Vagina (tissue), 2 donors: ENCODE measurements at places on chromosomes 1 and 21.
A peak's percentile ranks its signal among the peaks of the same experiment; 100 is the strongest.

DNA sequence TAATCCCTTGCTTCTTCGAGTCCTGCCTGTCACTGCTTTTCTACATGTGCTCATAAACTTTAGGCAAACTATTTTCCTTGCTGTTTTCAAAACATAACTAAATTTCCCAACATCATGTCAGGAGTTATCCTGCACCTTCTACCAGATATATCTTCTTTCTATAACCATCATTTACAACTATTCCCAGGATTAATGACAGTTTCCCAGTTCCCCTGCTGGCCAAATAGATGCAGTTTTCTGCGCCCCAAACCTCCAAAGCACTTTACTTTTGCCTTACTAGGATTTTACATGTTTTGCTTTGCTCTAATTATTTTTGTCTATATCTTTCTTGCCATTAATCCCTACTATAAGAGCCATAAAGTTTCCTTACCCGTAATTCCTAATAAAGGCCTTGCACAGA, 122.5 kb downstream of the GLUL start:
- no peak for DNase-seq

GRCh38 chr1:175564119-175564518, 179.3 kb downstream of the TNR start:
- DNase-seq, result no peak

DNA sequence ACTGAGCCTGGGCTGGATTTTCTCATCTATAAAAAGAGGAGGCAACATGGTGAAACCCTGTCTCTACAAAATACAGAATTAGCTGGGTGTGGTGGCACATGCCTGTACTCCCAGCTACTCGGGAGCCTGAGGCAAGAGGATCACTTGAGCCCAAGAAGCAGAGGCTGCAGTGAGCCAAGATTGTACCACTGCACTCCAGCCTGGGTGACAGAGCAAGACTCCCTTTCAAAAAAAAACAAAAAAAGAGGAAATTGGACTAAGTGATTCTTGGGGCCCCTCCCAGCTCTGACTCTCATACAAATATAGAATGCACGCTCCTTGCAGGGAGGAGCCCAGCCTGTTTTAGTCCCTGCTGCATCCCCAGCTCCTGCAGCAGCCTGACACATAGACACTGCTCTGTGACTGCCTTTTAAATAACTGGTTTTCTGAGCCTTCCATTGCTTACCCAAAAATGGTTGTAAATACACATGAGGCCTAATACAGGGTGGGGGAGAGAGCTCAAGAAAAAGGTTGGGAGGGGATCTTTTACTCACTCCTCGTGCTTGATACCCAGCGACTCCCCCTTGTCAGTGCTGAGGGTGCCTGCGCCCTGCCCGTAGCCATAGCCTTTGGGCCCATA, 17.2 kb downstream of the CSRP1 start:
- DNase-seq, result no peak

DNA sequence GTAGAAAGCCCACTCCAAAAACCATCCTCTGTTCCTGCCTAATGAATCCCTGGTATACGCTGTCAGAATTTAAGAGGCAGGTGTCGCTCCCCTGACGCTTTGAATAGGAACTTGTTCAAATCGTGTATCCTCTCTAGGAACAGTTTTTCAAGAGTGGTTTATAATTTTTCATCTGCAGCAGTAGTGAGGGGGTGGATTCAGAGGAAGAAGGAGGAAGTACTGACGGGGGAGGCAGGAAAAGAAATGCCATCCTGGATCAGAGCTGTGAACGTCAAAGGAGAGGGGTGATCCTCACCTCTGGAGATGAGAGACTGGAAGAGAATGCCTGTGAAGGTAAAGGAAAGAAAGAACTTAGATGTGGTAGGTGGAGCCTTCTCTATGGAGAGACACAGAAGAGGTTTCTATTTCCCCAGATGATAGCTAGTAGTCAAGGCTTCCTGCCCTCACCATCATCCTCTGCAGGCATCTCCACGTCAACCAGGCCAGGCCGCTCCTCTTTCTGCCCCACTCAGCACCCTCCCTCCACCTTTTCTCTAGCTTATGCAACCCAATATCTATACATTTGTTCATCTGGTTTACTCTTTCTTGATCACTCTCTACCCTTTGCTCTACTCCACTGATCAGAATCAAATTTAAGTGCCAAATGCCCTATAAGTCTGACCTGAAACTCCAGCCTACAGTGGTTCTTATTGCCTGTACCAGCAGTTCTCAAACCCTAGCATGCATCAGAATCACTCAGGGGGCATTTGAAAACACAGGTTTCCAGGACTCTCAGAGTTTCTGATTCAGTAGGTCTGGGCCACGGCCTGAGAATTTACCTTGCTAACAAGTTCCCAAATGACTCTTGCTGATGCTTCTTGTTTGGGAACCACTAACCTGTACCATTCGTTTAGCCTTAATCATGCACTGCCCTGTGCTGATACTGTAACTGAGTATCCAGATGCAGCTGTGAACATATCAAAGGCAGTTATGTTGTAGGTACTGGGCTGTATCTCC, 13.1 kb upstream of the BCL9 start:
- DNase-seq, result no peak

DNA sequence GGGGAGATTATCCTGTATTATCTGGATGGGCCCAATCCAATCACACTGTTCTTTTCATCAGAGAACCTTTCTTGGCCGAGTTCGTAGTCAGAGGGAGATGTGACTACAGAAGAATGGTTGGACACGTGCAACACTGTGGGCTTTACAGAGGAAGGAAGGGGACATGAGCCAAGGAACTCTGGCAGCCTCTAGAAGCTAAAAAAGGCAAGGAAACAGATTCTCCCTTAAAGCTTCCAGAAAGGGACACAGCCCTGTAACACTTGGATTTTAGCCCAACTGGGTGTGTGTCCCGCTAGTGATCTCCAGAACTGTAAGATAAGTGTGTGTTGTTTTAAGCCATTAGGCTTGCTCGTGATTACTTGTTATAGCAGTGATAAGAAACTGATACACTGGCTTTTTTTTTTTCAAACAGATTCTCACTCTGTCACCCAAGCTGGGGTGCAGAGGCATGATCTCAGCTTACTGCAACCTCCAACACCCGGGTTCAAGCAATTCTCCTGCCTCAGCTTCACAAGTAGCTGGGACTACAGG, 53.9 kb upstream of the FBXO28 start:
- DNase-seq, result no peak

DNA sequence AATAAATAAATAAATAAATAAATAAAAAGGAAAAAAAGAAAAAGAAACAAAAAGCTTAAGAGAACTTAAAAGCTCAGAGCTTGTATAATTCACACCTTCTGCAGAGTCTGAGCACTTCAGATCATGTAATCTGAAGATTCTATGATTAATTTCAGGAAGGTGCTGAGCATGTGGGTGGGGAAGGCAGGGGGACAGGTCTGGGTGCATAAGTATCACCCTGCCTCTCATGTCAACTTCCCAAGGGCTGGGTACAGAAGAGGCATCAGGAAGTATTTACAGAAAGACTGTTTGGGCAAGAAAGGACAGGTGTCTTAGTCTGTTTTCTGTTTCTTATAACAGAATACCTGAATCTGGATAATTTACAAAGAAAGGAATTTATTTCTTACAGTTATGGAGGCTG, 20.4 kb upstream of the PADI2 start:
- DNase-seq, result no peak

DNA sequence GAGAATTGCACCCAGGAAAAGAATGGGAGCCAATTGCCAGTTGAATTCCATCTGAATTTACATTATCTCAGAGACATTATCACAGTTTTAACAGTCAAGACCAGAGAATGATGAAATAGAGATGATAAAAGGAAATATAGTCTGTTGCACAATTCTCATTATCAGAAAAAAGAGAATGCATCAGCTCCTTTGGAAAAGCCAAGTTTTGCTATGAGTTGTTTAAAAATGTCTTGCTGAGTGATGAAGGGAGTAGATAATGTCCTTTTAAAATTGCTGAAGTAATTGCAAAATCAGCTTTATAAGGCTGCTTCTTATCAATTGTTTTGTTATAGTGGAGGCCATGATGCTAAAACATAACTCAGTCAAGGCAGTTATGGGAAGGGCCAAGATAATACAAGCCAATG, 37.9 kb upstream of the EEIG2 start:
- no peak for DNase-seq

DNA sequence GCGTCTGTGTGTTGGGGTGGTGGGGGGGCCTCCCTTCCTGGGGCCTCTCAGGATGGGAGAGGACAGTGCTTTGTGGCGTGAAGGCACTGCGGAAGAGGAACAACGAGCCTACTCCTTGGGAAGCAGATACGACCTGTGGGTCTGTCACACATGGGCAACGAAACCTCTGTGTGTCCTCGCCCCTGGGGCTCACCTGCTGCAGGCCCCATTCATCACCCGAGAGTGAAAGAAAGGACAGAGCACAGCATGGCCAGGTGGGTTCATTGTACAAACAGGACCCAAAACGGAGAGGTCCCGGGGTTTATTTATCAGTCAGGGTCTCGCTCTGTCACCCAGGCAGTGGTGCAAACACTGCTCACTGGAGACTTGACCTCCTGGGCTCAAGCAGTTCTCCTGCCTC, 40.1 kb upstream of the LIN9 start:
- DNase-seq, result no peak

GRCh38 chr1:48005253-48006117, 8.3 kb upstream of the TRABD2B start:
- no peak for DNase-seq

GRCh38 chr1:12464598-12465056, 153.4 kb downstream of the DHRS3 start:
- no peak for DNase-seq

DNA sequence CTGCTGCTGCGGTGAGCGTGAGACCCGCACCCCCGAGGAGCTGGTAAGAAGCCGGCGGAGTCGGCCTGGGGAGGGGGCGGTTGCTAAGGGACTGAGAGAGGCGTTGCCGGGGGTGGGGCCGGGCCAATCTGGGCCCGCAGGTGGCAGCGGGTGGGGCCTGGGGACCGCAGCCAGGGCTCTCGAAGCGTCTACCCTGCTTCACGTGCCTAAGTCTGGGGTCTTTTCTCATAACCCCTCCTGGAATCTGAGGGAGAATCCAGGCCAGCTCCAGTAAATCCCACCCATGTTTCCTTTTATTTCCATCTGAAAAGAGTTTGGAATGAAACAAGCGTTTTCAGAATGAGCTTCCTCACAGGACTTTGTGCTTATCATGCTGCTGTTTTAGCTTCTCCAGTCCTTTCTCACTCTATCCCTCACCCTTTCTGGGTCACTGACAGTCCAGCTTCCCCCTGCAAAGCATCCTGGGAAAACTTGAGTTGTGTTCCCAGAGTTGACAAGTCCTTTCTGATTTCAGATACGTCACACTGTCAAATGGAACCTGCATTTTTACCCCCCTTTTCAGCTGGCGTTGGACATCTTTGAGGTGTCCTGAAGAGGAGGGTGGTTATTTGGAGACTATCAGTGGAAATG, 431 bp downstream of the CLCN6 start:
- DNase-seq, result no peak

DNA sequence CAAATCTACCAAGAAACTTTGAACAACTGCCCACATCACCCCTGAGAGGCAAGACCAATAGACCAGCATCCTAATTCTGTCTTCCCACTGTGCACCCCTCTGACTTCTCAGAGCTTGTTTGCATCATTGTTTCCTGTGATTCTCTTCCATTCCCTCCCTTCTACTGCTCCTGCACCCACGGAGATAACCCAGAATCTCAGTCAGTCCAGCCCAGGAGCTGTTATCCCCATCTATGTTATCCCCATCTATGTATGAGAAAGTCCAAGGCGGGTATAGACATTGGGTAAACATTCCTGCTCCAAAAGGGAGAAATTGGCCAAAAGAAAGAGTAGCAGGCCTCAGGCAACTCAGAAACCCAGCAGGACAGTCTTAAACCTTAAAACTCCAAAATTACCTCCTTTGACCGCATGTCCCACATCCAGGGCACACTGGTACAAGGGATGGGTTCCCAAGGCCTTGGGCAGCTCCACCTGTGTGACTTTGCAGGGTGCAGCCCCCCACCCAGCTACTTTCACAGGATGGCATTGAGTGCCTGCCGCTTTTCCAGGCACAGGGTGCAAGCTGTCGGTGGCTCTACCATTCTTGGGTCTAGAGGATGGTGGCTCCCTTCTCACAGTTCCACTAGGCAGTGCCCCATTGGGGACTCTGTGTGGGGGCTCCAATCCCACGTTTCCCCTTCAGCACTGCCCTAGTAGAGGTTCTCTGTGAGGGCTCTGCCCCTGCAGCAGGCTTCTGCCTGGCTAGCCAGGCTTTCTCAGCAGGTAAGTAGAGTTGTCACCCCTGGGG, 414.8 kb downstream of the NPHP4 start:
- peak; percentile 79 for DNase-seq

- DNase-seq, result no peak
These were observed 2.7 kb upstream of the ADAMTS1 start for GRCh38 chr21:26847921-26848320.

DNA sequence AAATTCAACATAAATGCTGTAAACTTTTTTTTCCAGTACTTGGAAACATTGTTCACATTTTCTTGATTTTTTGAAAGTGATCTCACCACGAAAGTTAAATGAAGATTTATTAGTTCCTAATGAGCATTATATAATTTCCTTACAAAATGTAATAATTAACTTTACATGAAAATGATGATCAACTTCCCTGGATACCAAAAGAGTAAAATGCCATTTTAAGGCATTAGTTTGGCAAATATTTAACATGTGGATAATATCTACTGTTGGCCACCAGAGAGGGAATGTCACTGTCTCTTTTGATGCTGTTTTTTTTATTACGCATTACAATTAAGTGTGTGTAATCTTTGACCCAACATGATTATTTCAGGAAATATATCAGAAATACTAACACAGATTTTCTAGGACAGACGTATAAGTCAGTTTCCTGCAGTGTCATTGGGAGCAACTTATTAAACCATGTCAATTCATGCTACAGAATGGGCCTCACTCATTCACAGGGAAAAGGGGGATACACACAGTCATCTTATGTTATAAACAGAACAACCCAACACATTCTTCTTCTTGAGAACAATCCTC, 903.9 kb upstream of the ADGRL2 start:
- DNase-seq, result no peak

GRCh38 chr1:41382480-41383090, 21.4 kb downstream of the FOXO6 start:
- DNase-seq, result no peak

GRCh38 chr21:33078907-33079582, 9.1 kb downstream of the OLIG1 start:
- no peak for DNase-seq

GRCh38 chr1:212652609-212653008, 44.0 kb downstream of the ATF3 start:
- no peak for DNase-seq

DNA sequence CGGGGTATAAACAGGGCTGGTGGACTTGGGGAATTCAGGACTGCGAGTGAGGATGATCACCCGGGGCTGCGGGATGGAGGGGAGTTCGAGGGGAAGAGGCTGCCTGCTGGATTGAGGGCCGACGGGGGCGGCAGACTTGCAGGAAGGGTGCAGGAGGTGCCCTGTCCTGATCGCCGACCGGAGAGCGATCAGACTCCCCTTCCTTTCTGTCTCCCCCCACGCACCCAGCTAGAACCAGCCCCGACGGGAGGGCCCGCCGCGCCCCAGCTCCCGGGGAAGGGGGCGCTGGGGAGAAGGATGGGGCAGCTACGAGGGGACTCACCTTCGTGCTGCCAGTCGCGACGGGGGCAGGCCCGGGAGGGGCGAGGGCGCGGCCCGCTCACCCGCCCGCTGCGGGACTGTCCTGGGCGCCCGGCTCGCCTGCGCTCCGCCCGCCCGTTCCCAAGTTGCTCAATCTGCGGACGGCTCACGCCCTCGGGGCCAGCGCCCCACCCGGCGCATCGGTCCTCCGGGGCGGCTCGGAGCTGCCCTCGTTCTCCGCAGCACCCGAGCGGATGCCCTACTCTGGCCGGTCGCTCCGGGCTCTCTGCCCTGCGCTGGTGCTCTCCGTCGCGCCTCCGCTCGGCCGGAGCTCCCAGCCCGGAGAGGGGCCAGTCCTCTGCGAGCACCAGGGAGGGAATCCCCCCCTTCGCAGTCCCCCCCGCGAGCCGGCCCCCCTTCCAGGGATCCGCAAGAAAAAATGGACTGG, at the start of gene RSPO1:
RSPO1 (minus strand) TSS at position 649 of the 748 bp plus-strand sequence. CDS start 5,231 bp downstream, outside the sequence.
- DNase-seq, result no peak
